ENCODE measurements at places on chromosomes 12 and 14. TPM values are rescaled to one million over a fixed set of nuclear protein-coding genes. Genes with fewer than 3 reads are reported as not detected.
A peak's percentile ranks its signal among the peaks of the same experiment; 100 is the strongest.

DBX2 gene
- polyA plus RNA-seq: 0.12 TPM

CLEC4A gene
- 2.7 TPM for polyA plus RNA-seq

ZNF10 gene
- polyA plus RNA-seq: 6.2 TPM

SERPINA4 gene
- not detected for polyA plus RNA-seq

LRTM2 gene
- 0.31 TPM for polyA plus RNA-seq

LTBP2 gene
- polyA plus RNA-seq: 5.4 TPM

FOXA1 gene
- polyA plus RNA-seq: 0.27 TPM

DNA sequence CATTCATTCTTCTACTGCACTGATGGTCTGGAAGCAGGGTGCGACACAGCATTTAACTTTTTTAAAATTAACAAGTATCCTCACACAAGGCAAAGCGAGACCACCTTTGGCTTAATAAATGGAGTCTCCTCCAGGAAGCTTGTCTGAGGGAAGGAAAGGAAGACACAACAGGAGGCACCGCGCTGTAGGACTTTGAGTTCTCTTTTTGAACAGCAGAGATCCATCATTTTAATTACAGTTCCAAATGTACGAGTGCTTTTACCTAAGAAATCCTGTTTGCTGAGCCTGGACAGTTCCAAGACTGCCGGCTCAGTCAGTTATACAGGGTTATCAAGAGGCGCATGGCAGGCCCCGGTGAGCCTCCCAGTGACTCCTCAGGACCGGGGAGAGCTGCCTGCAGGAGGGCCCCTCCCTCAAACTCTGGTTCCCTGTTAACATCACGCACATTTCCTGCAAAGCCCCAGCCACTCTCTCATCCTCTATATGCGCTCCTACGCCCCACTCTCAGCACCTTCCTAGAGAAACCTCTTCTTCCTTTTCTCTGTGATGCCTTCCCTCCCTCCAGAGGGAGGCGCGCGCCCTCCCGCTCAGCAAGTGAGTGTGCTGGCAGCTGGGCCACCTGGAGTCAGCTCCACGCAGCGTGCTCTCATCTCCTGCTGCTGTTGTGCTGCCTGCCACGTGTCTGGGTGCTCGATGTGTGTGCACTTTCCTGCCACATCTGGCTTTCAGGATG is 46.1 kb downstream of the STX2 start:
- no peak for DNase-seq

DNA sequence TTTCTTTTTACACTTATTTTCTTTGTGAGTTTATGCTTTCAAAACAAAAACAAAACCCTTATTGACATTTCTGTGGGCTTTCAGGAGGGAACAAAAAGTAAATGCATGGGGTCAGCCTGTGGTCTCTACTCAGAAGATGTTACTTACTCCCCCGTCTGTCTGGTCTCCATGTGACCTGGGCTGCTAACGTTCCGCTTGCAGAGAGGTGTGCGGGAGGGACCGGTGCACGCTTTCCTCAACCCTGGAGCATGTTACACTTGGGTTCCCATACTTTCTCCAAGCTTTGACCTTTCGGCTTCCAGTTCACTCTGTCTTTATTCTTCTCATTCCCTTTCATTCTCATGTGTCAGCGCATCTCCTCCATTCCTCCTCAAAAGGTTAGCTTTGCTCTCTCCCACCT is 36.5 kb downstream of the ZC3H14 start:
- no peak for DNase-seq

DNA sequence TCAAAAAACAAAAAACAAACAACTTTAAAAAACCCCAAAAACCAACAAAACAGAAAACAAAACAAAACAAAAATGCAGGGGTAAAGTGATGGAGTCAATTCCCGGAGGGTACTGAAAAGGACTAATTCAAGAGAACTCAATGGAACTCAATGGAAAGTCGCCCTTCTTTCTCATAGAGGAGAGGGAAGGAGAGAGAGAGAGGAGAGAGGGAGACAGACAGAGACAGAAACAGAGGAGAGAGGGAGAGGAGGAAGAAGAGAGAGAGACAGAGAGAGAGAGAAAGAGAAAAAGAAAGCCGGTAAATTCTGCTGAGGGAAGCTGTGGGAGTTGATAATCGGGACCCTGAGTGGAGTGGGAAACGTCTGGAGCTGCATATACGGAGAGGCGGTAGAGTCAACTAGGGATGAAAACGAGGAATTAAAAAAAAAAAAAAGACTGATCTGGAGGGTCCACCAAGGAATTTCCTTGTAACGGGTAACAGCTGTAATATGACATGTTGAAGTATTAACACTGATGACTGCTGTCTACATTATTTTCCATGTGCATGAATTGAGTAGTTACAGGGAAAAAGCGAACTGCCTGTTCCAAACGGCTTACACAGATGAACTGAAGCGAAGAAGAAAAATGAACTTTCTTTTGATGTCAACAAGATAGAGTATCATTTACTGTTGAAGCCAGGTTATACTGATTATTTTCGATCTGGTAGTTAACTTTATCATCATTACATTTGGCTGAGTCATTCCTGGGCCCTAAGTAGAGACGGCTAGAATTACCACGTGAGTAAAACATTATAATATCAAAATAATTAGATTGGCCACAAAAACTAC is 934 bp upstream of the ZC2HC1C start:
- DNase-seq: peak; percentile 49

- no peak for DNase-seq
These were observed at the start of gene PLEK2 for GRCh38 chr14:67411820-67412421. TSS of gene PLEK2 (minus strand) at chr14:67412165. CDS start at chr14:67412059, 106 bp downstream.

DNA sequence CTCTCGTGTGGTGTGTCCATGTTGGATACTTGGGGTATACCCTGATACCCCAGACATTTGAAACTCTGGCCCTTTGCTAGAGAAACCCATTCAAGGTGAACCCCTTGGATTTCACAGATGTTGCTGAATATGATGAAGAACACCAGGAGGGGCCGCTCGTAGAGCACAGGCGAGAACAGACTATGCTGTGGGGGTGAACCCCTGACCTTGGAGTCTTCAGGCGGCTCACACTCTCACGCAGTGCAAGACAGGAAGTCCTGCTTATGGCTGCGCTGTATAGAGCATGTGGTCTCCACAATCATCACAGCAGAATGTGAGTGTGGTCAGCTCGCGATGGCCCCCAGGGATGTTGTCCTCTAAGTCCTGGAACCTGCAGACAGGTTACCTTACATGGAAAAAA is 60.4 kb downstream of the SLC15A4 start:
- DNase-seq: no peak

DNA sequence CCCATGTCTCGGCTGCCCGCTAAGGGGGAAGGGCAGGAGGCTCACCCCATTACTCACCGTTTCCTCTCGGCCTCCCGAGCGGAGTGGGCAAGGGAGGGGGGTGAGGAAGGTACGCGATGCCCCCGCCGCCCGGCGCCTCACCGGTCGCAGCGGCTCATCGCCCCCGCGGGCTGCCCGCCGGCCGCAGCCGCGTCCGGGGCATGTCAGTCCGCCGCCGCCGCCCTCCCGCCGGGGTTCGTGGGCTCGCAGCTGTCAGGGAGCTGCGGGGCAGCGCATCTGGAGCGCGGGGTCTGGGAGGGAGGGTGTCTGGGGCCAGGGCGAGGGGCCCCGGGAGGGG is 461 bp downstream of the SLC8A3 start:
- DNase-seq: no peak

DNA sequence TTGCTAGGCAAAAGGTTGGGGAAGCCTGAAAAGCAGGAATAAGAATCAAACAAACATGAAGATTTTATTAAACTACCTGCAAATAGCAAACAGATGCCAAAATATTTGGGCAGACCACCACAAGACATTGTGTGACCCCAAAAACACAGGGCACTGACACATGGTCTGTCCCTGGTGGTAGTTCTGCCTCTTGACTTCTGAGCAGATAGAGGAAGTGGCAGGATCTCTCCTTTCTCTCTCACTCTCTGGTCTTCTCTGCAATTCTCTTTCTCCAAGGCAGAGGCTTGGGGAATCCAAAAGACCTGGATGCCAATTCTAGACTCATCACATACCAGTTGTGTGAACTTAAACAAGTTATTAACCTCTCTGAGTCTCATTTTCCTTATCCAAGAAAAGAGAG is 4.3 kb upstream of the PTGDR start:
- no peak for DNase-seq

GRCh38 chr12:52182384-52182783 is 9.4 kb downstream of the KRT80 start:
- DNase-seq: no peak

- peak; percentile 63 for DNase-seq
These were observed 100.5 kb downstream of the TSPAN8 start for GRCh38 chr12:71057330-71057729.

GRCh38 chr12:17489452-17489851 is 600.5 kb downstream of the RERGL start:
- DNase-seq: no peak
